ENCODE measurements at places on chromosomes 2 and 18.

- DNase-seq: no peak
These were observed 102.2 kb downstream of the PTGR3 start for GRCh38 chr18:75106746-75107145.

DNA sequence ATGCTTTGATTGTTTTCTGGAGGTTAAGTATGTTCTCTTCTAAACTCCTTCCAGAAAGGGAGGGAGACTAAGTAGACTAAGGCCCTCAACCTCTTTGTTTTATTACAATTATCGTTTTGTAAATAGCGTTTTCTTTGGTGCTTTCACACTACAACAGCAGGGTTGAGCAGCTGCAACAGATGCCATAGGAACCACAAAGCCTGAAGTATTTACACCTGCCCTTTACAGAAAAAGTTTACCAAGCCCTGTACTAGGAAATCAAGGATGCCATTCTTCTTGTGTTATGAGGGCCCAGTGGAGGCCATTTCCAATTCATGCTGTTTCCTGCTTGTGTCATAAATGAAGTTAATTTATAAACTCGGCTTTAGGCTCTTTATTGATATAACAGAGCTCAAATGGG, 914.8 kb downstream of the DCDC2C start:
- DNase-seq: no peak

- DNase-seq: no peak
These were observed 2.0 kb downstream of the LYPD6B start for GRCh38 chr2:149040451-149040850.

DNA sequence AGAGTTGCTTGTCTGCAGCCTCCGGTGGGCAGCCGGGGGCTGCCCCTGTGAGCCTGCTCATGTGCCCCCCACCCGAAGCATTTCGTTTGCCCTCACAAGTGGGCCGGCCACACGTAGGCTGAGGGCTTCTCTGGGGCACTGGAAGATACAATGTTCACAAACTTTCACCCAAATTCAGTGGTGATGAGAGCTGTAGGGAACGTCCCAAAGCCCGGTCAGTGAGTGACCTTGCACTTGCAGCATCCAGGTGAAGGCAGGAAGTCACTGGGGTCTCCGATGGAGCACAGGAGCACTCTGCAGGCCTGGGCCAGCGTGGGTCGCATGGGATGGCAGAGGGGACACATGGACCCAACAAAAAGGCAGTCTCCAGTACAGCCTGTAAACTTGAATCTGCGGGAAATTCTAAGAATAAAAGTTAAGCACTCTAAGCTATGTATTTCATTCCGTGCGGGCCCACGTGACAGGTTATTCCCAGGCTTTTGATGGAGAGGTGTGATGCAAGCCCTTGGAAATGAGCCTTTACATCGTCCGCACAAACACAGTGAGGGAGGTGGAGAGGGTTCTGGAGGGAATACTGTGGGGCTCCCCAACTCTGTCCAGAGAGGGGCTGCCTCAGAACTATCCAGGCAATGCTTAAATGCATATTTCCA, 42.5 kb downstream of the CNGA3 start:
- no peak for DNase-seq

DNA sequence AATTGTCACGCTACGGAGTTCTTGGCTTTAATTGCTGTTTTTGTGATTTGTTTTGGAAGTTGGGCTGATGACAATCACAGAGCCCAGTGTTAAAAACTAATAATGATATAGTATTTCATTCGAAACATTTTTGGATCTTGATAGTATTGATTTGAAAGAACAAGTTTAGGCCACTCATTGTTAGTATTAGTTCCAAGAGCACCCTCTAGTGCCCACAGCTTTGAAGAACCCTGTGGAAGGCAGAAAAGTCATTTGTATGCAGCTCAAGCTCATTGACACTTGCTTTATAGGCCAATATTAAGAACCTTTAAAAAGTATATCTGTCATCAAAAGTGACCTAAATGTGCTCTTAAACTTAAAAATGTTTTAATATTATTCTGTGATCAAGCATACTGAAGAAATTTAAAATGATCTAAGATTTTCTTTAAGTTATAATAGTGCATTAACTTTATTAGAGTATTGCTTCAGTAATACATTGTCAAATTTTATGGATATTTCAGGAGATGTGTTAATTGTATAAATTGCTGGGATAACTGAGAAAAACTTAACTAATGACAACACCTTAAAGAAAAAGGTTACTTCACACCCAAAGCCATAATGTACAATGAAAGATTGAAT, 191.0 kb downstream of the GRB14 start:
- peak; percentile 11 for DNase-seq

DNA sequence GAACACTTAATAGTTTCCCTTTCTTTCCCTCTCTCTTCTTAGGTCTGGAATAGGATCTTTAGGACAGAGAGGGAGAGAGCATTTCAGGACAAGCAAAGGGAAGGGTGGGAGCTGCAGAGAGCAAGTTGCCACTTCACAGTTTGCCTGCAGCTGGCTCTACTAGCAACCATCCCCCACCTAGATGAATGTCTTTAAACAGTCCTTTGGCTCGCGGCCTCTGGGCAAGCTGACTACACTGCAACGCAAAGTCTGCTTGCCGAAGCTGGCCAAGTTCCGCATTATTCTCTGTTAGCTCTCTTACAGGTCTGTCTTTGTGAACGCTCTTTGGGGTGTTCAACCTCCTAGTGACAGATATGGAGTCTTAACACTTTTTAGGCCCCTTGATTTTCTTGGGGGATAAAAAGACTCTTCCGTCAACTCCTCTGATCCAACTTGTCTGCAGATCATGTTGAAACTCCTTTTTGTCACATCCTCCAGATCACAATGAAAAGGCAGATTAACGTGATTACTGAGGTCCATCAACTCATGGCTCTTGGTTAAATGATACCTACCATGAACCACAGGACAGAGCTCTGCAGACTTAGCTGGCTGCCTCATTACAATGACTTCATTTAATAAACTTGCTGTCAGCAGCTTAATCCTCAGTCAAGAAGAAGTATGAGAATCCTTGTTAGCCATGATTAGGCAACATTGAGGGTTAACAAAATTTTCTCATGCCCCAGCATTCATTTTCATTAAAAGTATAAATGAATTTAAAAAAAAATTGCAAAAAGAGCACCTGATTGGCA, 74.6 kb downstream of the SLC4A3 start:
- DNase-seq: no peak

- DNase-seq: peak; percentile 75
These were observed 36.4 kb downstream of the RAMP1 start for GRCh38 chr2:237895544-237896506.

DNA sequence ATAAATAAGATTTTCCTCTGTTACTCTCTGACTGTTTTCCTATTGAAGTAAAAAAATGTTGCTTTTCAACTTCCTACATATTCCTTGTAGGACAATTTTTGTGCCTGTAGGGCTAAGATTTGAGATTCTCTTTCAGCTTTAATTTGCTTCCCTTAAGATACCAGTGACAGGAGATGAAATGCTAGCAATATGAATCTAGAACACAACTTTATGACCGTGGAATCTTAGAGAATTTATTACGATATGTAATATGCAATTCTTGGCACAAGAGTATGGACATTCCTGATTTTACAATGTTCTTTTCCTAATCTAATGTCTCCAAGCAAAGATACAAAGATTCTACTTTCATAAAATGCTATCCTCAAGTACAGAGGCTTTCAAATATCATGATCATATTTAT, 180.9 kb downstream of the KCNE4 start:
- no peak for DNase-seq

DNA sequence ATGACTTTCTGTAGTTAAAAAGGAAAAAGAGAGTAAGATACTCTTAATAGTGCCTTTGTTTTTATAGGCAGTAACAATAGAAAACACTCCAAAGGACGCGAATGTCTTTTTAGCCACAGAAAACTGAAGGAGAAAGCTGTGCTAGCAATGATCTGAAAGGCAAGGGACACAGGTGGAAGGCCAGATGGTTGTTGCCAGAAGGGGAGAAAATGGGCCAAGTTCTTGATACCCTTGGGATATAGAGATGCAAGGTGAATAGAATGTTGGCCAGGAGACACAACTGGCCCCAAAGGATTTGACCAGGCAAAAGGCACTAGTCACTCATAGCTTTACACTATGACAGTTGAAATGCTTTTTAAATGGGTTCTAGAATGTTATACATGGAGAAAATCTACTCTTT, 180.0 kb downstream of the NRXN1 start:
- no peak for DNase-seq

GRCh38 chr2:2642906-2643890, 312.1 kb upstream of the MYT1L start:
- DNase-seq: no peak

DNA sequence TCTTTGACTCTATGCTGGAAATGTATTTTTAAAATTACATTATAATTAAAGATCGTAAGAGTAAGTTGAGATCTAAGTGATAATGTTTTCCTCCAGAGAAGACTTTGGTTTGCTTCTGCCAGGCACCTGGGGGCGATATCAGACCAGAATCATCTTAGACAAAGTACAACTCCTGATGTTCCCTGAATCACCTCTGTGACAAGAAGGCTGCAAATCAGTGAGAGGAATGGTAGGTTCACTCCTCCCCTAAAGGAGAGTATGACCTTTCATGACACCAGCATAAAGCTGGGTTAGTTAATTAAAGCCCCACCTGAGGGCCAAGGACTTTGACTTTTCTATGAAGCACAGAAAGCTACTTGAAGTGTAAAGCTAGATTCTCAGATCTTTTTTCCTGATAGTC, 114.4 kb upstream of the DTNA start:
- DNase-seq: peak; percentile 52

- no peak for DNase-seq
These were observed 49.5 kb upstream of the PLEKHM3 start for GRCh38 chr2:208074610-208075356.

- no peak for DNase-seq
These were observed 53.0 kb downstream of the ZC3H8 start for GRCh38 chr2:112201696-112202430.

DNA sequence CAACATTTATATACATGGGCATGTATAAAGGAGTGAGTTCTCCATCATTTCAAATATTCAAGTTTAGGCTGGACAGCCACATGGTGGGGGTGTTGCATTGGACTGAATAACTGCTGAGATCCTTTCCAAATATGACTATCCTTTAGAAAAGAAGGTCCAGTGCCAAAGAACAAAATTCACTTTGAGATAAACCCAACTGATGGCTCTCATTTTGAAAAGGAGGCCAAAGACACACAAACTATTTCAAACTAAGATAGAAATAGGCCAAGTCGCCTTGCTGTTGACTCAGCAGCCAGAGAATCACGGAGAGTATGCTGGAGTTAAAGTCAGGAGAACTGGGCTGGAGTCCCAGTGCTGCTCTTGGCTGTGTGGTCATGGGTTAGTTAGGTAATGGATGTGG, 204.5 kb upstream of the LRATD1 start:
- no peak for DNase-seq

DNA sequence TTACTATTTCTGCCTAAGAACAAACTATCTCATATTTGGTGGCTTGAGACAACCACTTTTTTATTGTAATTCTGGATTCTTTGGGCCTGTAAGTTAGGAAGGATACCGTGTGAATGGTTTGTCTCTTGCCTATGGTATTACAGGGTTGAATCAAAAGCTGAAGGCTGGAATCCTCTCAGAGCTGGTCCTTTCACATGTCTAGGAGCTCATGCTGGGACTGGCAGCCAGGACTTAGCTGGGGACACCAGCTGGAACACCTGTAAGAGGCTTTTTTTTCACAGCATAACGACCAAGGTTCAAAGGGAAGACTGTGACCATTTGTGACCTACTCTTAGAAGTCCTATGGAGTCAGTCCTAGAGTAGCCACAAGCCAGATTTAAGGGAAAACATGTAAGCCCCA, 226.3 kb downstream of the ZNF804A start:
- no peak for DNase-seq

DNA sequence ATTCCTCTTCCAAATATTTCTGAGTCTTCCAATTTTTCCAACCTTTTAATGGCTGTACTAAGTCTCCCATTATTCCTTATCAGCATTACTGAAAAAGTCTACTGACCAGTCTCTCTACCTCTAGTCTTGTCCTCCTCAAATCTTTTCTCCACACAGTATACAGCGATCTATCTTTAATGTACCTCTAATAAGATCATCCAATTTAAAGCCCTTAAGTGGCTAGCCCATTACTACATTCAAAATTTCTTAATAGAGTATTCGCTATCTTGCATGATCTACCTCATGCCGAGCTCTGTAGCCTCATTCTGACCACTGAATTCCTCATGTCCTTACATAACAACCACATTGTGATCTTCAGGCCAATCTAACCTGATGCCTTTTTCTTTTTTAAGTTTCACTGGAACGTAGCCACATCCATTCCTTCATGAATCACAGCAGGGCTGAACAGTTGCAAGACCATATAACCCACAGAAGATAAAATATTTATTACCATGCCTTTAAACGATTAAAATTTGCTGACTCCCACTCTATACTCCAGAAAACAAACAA, 57.9 kb downstream of the SLC66A3 start:
- DNase-seq: no peak

- DNase-seq: no peak
These were observed 152.8 kb downstream of the BCL11A start for GRCh38 chr2:60400462-60401246.

DNA sequence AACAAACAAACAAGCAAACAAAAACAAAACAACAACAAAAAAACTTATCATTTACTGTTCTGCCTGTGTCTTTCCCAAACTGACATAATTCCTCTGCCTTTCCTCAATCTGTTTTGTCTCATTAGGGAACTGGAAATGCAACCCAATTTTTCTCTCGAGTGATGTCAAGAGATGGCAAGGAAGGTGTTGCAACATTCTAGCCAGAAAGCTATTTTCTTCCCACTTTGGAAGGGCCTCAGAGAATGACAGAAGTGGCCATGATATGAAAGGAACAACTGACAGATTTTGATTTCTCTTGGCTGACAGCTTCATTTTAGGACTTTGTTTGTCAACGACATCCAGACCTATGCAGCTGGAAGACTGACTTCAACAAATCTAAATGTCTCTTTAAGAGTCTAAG, 24.7 kb downstream of the RND3 start:
- no peak for DNase-seq

GRCh38 chr18:51330148-51330547, 132.7 kb upstream of the MEX3C start:
- no peak for DNase-seq

DNA sequence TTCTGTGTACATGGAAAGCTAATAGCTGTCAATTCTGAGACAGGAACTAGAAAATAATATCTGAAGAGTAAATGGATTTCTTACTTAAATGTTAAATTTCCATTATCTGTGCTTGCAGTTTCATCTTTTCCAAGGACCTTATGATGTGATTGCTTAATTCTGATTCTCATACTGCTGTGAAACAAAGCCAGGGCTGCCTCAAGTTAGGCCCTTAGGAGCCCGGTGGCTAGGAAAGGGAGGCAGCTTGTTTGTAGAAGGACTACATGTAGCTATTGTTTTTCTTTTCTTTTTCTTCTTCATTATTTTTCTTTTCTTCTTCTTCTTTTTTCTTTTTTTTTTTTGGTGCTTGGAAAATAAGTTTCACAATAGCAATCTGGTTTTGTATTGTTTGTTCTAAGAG, 50.5 kb downstream of the XRCC5 start:
- no peak for DNase-seq

DNA sequence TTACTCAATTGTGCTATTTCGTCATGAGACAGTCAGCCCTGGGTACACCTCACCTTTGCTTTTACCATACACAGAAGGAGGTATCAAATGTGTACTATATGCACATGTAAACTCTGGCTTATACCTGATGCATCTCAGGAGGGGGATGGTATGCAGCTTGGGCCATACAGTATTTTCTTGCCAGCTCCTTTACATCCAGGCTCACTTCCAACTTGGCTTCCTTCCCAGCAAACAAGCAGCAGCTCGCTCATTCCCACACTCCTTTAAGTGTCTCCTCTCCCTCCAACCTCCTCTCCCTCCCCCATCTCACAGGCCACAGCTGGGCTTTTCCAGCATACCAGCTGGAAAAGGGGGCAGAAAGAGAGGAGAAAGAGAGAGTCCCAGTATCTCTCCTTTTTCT, 9.6 kb downstream of the MARCHF4 start:
- no peak for DNase-seq

GRCh38 chr2:75600461-75601011, 39.8 kb upstream of the EVA1A start:
- DNase-seq: no peak

All from NCI-H1092 treated with DMSO at 0.1 percent for 48 hours (cell line).